ENCODE measurements at places on chromosomes 5 and 9.

DNA sequence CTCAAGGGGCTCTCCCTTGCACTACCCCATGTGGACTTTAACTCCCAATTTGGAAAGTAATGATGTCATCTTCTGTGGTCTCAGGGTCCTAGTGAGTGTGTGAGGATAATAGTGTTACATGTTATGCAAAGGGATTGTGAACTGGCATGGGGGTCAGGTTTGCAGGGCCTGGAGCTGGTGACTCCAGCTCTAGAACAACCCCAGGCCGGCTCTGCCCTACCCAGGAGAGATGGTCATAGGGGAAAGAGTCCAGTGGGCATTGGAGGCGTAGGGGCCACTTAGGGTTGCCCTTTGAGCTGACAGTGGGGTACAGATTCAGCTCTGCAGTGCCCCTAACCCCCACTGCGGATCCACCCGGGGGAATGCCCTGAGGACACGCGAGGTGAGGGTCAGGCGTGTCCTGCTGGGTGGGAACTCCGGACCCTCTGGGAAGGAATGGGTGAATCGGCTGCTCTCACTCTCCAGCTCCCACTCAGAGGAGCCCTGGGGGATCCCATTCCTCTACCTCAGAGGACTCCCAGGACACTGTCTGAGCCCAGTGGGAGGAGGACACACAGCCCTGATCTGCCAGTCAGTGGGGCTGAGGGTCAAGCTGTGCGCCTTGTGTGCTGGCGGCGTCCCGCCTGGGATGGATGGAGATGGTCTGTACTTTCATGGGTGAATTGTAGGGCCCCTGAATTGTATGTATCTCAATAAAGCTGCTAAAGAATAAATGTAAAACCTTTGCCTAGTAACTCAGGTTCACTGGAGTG lies 2.5 kb upstream of the NKD2 start:
- no peak for DNase-seq

GRCh38 chr9:125428902-125429467 lies 167.4 kb downstream of the GAPVD1 start:
- DNase-seq, result no peak

DNA sequence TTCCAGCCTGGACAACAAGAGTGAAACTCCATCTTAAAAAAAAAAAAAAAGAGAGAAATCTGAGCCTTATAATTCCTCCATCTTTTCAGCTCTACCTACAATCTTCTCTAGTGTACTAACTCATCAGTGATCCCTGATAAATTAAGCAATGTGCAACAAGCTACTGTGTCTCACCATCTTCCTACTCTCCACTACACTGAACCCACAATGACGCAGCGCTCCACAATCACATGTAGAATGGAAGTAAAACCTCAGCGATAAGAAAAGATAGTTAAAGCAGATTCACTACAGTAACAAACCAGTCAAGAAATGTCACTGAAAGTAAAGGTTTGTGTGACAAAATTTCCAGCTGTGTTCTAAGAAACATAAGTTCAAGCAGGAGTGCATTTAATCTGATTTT lies 13.5 kb downstream of the ABCA1 start:
- no peak for DNase-seq

GRCh38 chr5:52725065-52725746 lies 62.5 kb upstream of the ITGA1 start:
- no peak for DNase-seq

- DNase-seq, result no peak
Measured at GRCh38 chr5:127962491-127962890, 121.1 kb upstream of the SLC12A2 start.

DNA sequence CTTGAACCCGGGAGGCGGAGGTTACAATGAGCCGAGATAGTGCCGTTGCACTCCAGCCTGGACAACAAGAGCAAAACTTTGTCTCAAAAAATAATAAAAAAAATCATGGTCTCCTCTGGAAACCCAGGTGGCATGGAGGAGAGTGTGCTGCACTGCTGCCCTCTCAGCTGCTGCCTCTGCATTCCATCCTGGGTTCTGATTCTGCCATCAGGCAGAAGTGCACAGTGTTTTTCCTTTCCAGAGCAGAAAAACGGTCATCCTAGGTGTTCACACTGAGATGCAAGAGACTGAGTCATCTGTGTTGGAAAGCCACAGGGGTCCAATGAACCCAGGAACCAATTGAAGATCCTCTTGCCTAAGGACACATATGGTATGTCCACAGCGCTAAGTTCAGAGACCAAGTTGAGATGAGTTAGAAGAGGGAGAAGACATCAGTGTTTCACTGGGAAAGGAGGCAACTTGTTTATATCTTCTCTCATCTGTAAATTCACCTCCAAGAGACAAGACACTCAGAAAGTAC lies 88.8 kb upstream of the DMRT1 start:
- no peak for DNase-seq

DNA sequence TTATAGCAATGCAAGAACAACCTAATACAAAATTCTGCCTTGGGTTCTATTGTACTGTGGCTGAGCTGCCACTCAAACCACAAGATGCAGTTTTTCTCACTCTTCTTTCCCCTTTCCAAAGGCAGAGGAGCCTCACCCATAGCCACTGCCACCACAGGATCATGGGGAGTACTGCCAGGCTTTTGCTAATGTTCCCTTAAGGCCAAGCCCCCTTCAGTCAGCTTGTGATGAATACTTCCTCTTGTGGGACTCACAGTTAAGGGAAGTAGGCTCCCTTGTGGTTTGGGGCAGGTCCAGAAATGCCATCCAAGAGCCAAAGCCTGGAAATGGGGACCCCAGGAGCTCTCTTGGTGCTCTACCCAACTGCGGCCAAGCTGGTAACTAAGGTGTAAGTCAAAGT lies 258.7 kb downstream of the SPATA31D1 start:
- peak; percentile 15 for DNase-seq

DNA sequence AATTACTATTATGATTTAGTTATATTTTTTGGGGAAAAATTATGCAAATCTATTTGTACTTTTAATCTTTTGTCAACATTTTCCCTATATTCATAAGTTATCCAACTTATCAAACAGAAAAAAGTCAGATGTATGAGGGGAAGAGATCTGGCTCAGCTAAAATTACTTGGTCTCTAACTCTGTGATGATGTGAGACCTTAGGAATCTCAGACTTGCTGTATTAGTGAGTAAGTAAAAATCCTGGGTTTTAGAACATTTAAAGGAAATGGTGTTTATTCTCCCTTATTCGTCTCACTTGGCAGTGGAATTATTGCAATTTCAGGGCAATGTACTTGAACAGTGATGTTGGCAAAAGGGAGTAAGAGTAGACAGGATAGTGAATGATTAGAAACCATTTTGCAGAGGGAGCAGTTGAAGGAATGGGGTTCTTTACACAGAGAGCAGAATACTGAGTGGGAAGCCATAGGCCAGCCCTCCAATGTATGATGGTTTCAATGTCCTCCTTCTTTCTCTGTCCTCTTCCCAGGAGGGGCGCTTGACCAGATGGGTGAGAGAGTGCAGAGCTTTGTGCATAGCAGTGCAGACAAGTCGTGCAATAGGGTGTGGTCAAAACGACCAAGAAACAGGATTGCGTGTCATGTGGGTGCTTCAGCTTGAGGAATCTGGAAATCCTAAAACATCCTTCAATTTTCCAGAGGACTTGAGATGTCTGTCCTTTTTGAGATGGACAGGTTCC lies 91.7 kb downstream of the TENT4A start:
- DNase-seq, result peak; percentile 69

- DNase-seq, result peak; percentile 38
Measured at GRCh38 chr5:106862450-106863193, 808.1 kb downstream of the EFNA5 start.
